Stimulated activated CD8-positive, alpha-beta memory T cell treated with anti-CD3 and anti-CD28 coated beads, Interleukin-7, amount 100 ng/mL, for 24 hours (primary cell): ENCODE measurements at places on chromosomes 3 and 15.

- no peak for DNase-seq
These were observed 56.3 kb downstream of the HMG20A start for GRCh38 chr15:77476995-77477394.

DNA sequence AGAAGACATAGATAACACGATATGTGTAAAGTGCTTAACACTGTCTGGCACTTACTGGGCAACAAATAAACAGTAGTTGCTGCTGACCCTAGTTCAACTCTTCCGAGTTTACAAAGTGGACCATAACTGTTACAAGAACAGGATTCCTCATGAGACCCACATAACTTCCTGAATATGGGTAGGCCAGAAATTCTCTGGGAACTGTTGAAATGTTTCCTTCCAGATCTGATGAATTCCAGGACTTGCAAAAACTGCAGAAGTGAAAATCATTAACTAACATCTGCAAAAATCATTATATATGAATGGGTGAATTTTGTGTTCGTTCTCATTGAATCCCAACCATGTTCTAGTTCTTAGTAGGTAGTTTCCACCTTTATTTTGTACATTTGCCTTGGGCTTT lies 181.7 kb upstream of the MME start:
- DNase-seq: no peak

DNA sequence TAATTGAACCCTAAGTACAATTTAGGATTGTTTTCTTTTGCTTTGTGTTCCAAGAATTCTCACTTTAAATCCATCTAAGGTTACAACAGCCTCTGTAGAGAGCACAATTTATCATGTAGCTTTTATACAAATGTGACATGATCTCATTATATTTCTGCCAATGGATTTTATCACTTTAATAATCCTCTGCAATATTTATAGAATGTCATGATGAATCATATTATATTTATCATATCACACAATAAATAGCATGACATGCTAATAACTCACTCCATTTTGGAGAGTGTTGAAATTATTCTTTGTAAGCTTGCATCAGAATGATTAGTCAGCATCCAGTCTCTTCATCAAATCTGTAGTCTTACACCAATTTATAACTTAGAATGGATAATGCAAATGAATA lies 280.6 kb upstream of the ZNF717 start:
- DNase-seq: no peak

GRCh38 chr3:1190569-1190968 lies 97.7 kb downstream of the CNTN6 start:
- DNase-seq: no peak

DNA sequence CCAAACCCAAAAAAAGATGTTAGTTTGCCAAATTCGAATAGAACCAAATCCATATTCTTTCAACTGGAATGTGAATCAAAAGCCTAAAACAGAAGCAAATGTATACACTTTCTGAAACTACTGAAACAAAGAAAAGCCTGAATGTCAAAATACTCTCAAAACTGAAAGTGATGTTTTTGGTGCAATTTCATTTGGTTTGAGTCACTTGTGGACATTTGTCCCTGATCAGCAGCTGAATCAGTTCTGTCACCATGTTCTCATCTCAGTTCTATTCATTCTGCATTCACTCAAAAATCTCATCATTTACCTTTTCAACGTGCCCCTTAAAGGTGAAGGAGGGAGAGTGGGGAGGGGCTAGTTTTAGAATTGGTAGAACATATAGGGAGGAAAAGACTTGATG lies 266.8 kb downstream of the ABHD5 start:
- DNase-seq: no peak

GRCh38 chr3:100046986-100047385 lies 67.3 kb downstream of the FILIP1L start:
- no peak for DNase-seq

DNA sequence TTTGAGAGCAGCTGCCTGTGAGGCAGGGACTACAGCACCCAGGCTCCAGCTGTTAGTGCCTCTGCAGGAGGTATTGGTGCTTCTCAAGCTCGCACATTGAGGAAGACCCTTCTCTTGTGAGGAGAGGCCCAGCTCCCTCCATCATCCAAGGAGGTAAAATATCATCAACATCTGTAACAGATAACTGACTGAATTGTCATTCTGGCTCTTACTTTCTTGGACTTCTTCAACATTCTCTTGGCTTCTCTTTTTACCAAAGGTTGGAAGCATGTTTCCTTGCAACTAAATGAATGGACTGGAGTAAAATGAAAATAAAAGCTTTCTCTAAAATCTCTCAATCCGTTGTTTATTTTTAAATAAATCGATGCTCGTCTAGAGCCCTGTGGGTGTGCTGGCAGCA lies 53.1 kb upstream of the PXYLP1 start:
- DNase-seq: no peak

- no peak for DNase-seq
These were observed 59.1 kb upstream of the NEDD4 start for GRCh38 chr15:56052395-56053045.

GRCh38 chr3:187722206-187722612 lies 19.9 kb upstream of the RTP2 start:
- no peak for DNase-seq

- no peak for DNase-seq
These were observed 1.9 kb downstream of the ADAMTS9 start for GRCh38 chr3:64685800-64686445.

DNA sequence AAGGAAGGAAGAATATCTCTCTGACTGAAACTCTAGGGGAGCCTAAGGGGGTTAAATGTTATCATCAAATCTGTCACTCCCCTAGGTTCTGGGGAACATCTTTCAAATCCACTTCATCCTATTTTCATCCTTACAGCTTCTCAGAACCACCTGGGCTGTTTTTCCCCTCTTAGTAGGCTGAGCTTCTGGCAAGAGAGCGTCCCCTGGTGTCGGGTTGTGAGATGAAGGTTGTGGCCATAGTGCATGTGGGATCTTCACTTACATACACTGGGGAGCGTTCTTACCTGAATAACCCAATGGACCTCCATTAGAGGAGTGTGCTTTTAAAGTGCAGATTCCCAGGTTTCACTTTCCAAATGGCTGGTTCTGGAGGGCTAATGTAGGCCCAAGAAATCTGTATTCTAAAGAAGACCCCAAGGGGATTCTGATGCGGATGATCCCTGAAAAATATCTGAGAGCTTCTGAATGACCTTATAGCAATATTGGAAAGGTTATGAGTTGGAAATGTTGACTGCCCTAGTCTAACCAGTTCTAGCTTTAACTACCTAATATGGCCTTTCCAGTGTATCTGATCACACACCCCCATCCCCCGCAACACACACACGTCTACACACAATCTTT lies 663.7 kb downstream of the AGBL1 start:
- DNase-seq: peak; percentile 36

DNA sequence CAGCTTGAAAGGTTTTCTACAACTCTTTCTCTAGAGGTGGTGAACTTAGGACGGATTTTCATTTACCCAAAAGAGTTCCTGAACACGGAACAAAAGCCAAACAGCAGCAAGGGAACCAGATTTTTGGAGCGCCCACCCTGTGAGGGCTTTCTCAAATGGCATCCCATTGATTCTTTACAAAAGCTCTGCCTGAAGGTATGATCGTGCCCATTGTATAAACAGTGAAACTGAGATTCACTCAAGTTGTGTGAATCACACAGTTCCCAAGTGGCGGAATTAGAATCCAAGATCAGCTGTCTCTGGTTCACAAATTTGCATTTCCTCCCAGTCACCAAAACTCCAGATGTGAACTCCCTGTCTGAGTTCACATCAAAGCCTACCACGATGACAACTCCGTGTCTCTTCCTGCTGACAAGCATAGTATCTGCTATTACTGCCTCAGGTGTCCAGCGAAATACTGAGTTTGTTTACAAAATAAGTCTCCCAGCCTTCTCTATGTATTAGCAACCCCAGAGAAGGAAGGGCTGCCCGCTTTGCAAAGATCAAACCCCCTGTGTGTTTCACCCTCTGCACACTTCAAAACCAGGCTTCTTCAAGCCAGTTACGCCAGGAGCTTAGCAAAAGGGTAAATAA lies 235.9 kb upstream of the ST8SIA2 start:
- no peak for DNase-seq

- no peak for DNase-seq
These were observed at the start of gene ERC2 for GRCh38 chr3:56468184-56469106. Gene ERC2 (minus strand): TSS chr3:56468467.

GRCh38 chr3:149605902-149606301 lies 51.9 kb downstream of the WWTR1 start:
- DNase-seq: no peak

- DNase-seq: no peak
These were observed 78.9 kb upstream of the TRIM42 start for GRCh38 chr3:140599009-140599408.

DNA sequence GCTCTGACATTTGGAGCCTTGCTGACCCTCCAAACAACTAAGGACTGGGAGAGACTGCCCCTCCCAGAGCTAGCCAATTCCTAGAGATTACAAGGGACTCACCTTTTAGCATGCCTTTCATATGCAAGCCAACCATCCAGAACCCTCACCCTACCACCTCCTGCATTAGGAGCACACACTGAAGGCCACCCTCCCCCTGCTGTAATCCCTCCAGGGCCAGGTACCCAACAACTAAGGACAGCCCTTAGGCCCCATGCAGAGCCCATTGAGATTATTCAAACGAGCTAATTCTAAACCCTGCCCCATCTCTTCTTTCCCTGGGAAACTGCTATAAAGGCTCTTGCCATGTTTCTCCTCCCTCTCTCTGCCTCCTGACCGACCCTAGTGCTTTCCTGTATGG lies 352.6 kb downstream of the ERC2 start:
- no peak for DNase-seq

- no peak for DNase-seq
These were observed 39.3 kb downstream of the DNAJC13 start for GRCh38 chr3:132456571-132456970.

- DNase-seq: no peak
These were observed 478.6 kb downstream of the MAGI1 start for GRCh38 chr3:65560133-65560532.

GRCh38 chr3:149234671-149235245 lies 13.1 kb upstream of the CP start:
- DNase-seq: no peak
